ENCODE measurements at places on chromosomes 12 and 14.

- no peak for DNase-seq
Observed at GRCh38 chr14:54053386-54053745, 96.7 kb upstream of the BMP4 start.

DNA sequence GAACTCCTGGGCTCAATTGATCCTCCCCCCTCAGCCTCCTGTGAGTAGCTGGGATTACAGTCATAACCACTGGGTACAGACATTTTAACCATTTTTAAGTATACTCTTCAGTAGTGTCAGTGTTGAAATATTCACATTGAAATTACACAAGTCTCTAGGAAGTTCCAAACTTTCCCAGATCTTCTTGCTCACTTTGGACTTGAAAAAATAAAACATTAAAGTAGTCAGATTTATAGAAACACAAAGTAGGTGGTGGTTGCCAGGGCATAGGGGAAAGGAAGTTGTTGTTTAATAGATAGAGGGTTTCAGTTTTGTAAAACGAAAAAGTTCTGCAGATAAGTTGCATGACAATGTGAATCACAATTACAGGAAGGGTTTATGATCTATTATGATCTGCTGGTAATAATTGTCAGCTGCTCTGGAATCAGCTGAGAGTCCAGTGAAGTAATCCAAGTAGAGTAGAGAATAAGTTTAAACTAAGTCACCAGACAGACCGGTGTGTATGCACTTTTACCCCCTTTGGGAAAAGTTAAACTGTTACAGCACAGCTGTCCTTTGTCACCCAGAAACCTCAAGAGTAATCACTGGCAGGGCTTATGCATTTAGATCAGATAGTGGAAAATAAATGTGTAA lies 27.4 kb downstream of the PCNX1 start:
- no peak for DNase-seq

DNA sequence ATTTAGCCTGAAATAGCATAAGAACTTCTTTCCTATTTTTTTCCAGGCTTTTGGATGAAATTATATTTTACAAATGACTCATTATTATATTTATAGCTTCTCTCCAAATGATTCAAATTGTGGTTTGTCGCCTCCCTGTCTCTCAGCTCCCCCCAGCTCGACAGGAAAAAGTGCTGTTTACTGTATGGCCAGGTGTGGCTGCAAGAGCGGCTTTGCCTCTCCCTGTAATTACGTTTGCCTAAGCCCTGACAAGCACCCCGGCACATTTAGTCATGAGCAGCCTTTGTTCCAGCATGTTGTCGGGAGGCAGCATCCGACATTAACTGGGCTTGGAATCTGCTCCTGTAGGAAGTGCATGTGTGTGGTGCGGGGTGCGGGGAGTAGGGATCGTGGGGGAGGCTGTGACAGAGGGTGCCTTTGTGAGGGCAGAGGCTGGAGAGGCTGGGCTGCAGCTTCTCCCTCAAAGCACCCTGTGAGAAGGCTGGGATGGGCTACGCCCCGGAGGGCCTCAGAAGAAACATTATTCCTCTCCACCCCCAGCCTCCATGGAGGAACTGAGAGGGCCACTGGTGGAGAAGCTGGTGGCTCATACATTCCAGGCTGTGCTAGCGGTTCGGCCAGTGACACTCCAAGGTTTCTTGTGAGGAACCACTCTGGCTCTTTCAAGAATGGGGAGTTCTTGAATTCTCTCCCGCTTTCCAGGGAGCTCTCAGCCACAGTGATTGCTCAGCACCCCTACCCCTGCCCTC lies 42.1 kb upstream of the CTDSP2 start:
- DNase-seq: peak; percentile 83

- no peak for DNase-seq
Observed at GRCh38 chr14:84760489-84761126, 769.3 kb upstream of the FLRT2 start.

GRCh38 chr12:55696796-55697462 lies 10.8 kb downstream of the ITGA7 start:
- DNase-seq: no peak

- DNase-seq: no peak
Observed at GRCh38 chr12:7557227-7557626, 53.6 kb upstream of the CD163 start.

GRCh38 chr14:68797121-68797670 lies 4.3 kb upstream of the ZFP36L1 start:
- no peak for DNase-seq

DNA sequence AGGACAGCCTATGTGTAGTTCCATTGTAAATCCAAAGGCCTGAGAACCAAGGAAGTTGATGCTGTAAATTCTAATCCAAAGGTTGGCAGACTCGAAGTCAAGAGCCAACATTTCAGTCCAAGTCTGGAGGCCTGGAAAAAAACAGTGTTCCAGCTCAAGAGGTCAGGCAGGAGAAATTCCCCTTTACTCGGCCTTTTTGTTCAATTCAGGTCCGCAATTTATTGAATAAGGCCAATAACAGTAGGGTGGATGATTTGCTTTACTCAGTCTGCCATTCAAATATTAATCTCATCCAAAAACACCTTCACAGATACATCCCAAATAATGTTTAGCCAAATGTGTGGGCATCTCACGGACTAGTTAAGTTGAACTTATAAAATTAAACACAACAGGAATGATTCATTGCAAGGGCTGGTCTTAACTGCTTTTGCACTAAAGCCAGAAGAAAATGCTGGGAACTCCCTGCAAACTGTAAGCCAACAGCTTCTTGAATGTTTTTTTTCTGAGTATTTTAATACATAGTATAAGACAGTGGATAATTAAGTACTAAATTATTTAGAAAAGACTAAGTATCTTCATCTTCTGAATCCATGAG lies 197.4 kb upstream of the GARIN6 start:
- DNase-seq: no peak

DNA sequence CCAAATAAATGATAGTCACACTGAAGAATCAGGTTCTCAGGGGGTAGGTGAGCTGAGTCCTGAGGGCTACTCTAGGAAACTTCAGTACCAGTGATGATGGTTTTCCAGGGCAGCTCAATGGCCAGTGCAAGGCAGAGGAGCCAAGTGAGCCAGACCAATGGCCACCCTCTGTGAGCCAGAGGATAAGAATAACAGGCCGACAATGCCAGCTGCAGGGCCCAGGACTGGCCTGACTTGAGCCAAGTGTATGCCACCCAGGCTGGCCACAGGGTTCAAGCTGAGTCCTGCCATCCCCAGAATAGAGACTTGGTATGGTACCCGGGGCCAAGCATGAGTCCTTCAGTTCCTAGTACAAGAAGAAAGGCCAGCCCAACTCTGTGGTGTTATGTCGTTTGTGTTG lies 355.5 kb downstream of the DPF3 start:
- no peak for DNase-seq

GRCh38 chr14:86168371-86168770 lies 638.4 kb downstream of the FLRT2 start:
- no peak for DNase-seq

DNA sequence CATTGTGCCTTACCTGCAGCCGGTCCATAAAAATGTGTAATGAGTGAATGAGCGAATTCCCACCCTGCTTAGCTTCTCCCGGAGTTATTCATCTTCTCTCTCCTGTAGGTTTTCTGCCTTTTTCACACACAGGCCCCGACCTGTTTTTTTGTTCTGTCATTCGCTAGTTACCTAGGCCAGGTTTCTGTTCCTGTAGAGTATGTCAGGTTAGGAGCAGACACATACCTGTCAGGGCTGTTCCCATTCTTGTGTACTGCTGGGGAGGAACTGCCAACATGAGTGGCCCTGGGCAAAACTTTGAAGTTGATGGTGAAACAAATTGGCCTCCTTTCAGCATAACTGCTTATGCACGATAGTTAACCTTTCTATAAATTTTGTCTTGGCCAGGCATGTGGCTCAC lies 140.1 kb downstream of the SYNE2 start:
- DNase-seq: no peak

- DNase-seq: no peak
Observed at GRCh38 chr12:42969355-42969754, 379.8 kb upstream of the PRICKLE1 start.

DNA sequence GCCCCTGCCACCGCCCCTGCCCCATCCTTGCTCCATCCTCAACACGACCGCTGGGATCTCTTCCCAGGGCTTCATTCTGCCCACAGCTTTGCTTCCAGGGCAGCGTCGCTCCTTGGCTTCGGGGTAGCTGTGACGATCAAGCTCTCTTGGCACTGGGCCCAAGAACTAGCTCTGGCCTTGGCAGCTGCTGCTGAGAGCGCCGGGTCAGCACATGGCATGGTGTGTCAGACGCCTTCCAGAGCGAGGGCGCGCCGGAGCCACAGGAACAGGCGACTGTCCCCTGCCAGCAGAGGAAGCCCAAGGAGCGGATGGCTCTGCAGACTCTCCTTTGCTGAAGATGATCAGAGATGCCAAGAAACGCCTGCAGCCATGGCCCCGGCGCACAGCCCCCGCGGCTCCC lies 15.9 kb downstream of the RAB35 start:
- peak; percentile 82 for DNase-seq

DNA sequence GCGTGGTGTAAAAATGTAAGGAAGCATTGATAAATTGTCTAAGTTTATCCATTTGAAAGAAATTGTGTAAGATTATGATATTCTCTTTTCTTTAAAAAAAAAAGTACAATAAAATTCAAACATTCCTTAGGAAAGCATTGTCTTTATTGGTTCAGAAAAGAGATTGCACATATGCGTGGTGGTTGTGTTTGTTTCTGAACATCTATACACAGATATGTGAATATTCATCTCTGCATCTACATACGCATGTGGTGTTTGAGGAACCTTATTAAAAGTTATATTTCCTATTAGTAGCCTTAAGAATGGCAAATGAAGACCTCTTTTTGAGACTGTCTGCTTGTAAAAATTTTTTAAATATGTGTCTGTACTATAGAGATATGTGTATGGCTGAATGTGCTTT lies 69.8 kb downstream of the TMEM260 start:
- no peak for DNase-seq

GRCh38 chr14:74491956-74492775 lies 939 bp downstream of the NPC2 start:
- no peak for DNase-seq

DNA sequence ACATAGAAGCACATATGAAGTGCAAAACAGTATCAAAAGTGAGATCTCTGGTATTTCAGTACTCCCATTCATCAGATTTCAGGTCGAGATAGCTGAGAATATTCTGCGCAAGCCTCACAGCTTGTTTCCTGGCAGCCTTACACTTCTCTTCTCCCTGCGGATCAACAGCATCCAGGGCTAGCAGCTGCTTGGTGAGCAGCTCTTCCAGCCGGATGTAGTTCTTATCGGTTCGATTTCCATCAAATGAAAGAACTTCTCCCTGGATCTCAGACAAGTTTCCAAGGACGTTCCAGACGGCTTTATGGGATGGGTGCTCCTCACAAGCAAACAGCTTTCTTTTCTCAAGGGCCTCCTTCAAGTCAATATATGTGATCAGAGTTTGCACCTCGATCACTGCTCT lies 2.7 kb downstream of the BAG5 start:
- no peak for DNase-seq

GRCh38 chr12:72499244-72499643 lies 227.1 kb downstream of the TRHDE start:
- no peak for DNase-seq

Measured in putamen (tissue), 1 donor.